Neural progenitor cell (in vitro differentiated cells): ENCODE measurements at places on chromosomes 5 and 9. TPM values are rescaled to one million over a fixed set of nuclear protein-coding genes. Genes with fewer than 3 reads are reported as not detected.

Gene AQP7
- total RNA-seq: 0.25 TPM in 1 of 2 replicates, not detected in the other

GRCh38 chr9:126378761-126379160, 52.1 kb downstream of the MVB12B start:
- no peak for DNase-seq

DNA sequence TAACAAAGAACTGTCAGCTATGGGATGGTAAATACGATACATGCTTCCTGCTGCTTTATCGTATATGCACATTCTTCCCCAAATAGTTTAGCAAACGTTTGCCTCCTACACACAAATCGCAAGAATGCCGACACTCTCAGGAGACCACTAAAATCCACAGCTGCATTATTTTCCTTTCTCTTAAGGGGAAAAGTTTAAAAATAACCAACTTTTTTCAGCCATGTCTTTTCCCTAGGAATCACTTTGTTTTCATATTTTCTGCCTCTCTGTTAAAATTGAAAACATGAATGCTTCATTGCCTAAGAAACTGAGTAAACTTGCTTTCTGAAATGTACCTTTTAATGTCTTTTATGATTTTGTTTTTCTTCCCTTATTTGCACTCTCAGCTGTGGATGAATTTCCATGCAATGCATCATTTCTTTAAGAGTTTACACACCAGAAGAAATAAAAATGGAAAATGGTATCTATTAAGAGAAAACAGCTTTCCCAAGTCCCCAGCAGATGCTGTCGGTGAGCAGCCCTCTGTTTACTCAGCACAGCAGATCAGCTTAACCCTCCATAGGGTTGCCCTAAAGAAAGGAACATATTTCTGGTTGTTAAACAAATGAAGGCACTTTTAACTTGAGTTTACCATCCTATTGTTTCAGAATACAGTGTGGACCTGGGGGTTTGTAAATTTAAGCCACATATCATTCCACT, 66.2 kb downstream of the IZUMO3 start:
- DNase-seq: no peak

- DNase-seq: no peak
Observed at GRCh38 chr5:135094339-135095051, 60.5 kb upstream of the PITX1 start.

GRCh38 chr9:63859475-63860215, 1425.4 kb downstream of the FOXD4L5 start:
- no peak for DNase-seq

DNA sequence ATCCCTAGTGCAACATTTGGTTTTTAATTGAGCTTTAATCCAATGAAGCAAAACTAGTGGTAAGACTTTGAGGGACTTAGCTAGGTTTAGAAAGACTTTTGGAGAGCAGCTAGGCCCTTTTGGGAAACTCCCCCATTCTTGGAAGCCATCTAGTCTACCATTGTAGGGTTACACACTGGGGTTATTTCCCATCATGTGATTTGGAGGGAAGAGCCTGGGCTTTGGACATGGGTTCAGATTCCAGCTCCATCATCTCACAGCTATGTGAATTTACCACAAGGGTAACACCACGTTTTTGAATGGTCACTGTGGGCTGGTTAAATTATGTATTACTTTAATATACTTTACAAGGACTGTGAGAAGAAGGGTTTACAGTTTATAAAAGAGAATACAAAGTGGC, 18.3 kb upstream of the TNFSF15 start:
- DNase-seq: no peak
